Midbrain (tissue), 1 donor: ENCODE measurements at places on chromosomes 13 and 19.
A peak's percentile ranks its signal among the peaks of the same experiment; 100 is the strongest.

GRCh38 chr13:27226991-27227390, 24.4 kb upstream of the RPL21 start:
- no peak for DNase-seq

- no peak for DNase-seq
These were observed 1.9 kb downstream of the CNN2 start for GRCh38 chr19:1028062-1028926.

DNA sequence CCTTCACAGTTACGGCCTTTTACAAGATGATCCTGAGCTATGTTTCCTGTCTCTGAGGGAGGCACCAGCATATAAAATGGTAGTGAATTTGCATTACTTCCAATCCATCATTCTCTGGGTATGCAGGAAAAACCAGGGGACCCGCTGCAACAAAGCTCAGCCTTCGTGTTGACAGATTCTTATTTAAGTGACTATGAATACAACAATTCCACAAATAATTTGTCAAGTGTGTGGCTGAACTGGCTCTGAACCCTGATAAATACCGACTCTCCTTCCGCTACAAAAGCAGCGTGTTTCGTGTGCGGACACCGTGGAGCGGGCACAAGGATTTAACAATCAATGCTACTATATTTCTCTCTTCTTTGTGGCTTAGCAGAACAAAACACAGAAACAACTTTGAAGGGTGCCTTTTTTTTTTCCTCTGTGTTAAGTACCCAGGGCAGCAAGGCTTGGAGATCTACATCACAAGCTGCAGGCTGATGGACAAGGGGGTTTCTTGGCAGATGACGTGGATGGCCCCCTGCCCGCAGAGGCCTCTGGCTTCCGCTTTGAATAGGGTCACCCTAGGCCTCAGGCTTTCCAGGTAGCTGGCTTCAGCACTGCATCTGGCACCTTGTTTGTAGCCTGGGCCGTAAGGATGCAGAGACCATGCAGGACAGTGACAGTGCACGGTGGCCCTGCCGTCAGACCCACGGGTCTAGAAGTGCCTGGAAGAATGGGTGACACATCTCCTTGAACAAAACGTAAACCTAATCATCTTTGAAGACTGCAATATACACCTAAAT, 280.5 kb upstream of the TSHZ3 start:
- DNase-seq, result no peak

DNA sequence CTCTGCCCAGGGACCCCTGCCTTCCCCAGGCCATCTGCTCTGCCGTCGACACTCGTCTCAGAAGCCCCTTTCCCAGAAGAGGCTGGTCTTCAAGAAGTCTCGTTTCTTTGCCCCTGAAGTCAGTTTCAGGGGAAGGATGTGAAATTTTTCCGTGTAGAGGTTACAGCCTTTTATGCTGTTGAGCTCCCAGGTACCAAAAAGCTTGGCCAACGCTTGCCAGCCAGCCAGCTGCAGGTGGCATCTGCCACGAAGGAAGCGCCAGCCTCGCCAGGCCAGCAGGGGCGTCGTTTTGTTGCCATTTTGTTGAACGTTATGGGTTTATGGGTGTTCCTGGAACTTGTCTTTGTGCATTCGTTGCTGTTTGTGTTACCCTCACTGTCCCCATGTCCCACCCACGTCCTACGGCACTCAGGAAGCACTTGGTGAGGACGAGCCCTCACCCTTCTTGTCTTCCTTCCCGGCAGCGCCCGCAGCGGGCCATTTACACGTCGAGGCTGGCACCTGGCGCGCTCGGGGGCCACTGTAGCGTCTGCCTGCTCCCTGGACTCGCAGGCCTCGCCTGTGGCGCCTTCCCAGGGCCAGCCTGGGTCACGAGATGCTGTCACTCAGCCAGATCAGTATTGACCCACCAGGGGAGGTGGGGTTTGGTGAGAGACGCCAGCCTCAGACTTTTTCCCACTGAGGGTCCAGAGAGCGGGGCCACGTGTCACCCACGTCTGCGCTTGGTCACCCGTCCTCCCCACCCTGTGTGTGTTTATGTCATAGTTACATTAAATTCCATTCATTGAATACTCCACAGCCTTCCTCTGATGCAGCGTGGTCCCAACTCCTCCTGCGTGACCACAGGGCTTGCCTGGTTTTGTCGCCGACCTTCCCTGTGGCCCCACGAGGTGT, 37.1 kb downstream of the AP1M1 start:
- DNase-seq, result no peak

- DNase-seq, result peak; percentile 55
These were observed 7.1 kb upstream of the NFIC start for GRCh38 chr19:3359015-3359918.

DNA sequence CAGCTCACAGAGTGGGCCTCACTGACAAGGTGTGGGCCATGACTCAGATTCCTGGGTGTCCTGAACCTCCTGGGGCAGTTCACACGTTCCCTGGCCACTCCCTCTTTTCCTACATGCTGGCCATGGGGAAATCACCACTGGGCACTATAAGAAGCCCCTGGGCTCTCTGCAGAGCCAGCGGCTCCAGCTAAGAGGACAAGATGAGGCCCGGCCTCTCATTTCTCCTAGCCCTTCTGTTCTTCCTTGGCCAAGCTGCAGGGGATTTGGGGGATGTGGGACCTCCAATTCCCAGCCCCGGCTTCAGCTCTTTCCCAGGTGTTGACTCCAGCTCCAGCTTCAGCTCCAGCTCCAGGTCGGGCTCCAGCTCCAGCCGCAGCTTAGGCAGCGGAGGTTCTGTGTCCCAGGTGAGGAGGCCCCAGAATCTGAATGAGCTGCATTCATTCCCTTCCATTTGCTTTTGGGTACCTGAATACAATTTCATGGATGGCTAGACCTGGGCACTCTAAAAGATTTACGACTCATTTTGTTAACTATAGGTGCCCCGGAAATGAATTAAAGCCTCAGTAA, at the start of gene OLFM4:
TSS of gene OLFM4 (plus strand) at position 177 of the 567 bp plus-strand sequence. CDS start at position 201, 24 bp downstream.
- DNase-seq, result no peak

DNA sequence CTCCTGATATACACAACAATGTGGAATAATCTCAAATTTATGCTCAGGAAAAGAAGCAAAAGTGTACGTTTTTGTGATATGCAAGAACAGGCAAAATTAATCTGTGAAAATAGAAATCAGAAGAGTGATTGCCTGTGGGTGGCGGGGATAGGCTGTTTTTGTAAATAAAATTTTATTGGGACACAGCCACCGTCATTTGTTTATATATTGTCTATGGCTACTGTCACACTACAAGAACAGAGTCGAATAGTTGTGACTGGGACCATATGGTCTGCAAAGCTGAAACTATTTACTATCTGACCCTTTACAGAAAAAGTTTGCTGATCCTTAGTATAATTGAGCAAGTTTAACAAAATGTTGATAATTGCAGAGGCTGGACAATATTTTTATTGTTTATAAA, 269.5 kb upstream of the HTR2A start:
- DNase-seq, result no peak

DNA sequence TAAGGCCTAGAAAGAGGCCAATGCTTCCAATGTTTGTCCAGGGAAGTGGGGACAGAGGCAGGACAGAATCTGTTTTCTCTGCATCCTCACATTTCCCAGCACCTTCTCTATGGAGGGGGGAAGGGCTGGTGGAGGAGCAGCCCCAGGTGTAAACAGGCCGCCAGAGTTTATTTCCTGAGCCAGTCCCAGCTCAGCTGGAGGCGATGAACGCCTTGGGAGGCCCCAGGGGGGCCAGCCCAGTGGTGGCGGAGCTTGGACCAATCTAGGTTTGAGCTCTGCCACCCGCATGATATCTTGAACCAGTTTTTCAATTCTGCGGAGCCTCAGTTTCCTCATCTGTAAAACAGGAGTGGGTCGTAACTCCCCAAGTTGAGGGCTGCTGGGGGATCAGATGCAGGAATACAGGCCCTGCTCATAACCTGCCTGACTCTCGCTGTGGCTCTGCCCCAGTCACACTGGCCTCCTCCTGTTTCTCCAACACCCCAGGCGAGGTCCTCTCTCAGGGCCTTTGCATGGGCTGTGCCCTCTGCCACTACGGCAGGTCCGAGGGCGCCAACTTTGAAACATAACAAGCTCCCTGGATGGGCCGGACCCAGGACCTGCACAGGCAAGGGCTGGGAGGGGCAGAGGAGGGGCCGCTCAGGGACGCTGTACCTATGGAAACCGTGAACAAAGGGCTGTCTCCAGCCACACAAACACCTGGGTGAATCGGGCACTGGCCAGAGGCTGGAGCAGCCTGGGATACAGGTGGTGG, 1.1 kb downstream of the TNFAIP8L1 start:
- DNase-seq, result no peak

- DNase-seq, result no peak
These were observed 50.8 kb upstream of the XPO4 start for GRCh38 chr13:20953245-20953931.

DNA sequence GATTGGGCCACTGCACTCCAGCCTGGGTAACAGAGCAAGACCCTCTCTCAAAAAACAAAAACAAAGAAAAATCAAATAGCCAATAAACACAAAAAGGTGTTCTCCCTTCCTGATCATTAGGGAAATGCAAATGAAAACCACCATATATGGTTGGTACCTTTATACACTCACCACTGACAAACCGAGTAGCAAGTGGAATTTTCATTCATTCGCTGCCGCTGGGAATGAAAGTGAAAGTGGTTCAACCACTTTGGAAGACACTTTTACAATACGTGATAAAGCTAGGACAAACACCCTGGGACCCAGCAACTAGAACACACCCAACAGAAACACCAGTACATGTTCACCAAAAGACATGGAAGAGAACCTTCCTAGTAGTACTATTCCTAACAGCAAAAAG, 21.0 kb downstream of the GRIK5 start:
- no peak for DNase-seq

- no peak for DNase-seq
These were observed 73.3 kb upstream of the NBEA start for GRCh38 chr13:34868733-34869132.

DNA sequence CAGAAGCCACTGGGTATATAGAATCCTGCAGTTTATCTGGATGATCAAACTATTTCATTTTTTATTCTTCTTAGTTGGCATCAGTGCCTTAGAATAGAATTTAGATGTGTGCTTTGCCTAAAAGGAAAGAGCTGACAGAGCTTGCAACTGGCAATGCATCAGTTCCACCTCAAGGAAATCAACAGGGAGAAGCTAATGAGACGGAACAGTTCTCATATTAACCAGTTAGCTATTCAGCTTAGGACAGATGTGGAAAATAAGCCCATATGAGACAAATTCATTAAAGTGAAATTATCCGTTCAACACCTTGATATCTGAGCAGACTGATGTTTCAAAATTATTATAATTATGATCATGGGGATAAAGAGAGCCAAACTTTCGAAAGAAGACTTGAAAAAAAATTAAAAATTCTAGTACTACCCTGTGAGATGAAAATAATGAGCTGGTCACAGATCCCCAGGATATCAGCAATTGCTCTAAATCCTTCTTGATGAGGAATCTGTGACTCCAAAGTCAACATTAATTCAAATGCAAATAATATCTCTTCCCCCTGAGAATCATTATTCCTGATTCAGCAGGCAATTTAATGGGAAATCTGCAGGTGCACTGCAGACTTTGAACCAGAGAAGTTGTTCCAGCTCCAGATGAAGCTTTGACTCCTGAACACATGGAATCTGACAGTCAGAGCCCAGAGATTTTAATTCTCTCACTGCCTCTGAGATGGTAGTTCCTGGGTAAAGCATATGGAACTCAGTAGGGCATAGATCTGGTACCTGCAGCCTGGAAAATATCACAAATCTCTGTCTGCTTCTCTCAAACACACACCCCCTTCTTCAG, 486.8 kb downstream of the FOXO1 start:
- DNase-seq, result no peak

- DNase-seq, result no peak
These were observed 720.5 kb upstream of the PCDH9 start for GRCh38 chr13:67950603-67951002.

- DNase-seq, result peak; percentile 85
These were observed 62.2 kb upstream of the GTF3A start for GRCh38 chr13:27362064-27362751.

- DNase-seq, result no peak
These were observed 134.4 kb upstream of the TSC22D1 start for GRCh38 chr13:44710576-44710975.

DNA sequence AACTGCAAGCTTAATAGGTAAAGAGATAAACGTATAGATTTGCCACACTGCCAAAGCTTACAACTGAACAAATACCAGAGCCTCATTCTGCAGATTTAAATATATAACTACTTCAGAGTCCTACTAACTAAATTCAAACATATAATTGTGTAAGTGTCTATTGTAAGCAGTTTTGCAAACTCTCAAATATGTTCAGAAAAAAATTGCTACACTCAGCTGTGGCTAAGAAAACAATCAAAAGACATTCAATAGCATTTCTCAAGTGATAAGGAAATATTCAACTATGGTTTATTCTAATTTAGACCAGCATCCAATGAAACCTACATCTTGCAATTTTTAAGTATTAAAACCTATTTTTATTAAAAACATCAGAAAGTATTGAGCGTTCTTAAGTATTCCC, 202.4 kb downstream of the KCTD12 start:
- no peak for DNase-seq

GRCh38 chr13:42525035-42525504, 48.9 kb upstream of the TNFSF11 start:
- DNase-seq, result no peak

GRCh38 chr13:45751885-45752284, 49.8 kb downstream of the CBY2 start:
- DNase-seq, result no peak

DNA sequence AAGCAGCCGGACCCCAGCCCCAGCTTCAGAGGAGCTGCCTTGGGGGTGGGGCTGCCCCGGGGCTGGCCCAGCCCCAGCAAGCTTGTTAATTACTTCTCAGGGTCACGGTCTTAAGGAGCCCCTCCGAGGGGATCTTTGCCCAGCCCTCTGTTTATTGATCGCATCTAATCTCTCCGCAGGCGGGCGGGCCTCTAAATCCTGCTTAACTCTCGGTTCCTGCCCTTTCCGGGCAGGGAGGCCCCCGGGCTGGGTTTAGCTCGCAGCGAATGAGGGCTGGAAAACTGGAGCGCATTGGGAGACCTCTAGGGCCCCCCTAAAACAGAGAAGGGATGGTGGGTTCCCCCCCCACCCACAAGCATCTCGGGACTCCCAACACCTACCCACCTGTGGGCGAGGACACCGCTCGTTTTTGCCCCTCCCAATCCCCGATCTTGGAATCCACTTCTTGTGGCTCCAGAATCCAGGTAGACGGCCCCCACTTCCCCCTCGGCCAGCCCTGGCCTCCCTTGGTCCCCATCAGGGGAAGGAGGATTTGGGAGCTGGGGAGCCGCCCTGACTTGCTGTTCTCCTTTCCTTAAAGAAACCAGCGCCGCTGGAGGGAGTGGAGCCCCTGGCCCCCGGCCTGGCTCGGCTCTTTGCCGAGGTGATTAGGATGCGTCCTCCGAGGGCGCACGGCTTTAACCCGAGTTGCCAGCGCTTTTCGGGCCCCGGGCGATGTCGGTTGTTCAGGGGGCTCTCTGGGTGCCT, 59.5 kb upstream of the ADGRL1 start:
- no peak for DNase-seq

- DNase-seq, result no peak
These were observed 382 bp downstream of the ZNF77 start for GRCh38 chr19:2944403-2944774.

GRCh38 chr19:3570606-3571011, 2.1 kb upstream of the HMG20B start:
- DNase-seq, result peak; percentile 75
